ENCODE measurements at places on chromosomes 7 and 10.

GRCh38 chr10:132183046-132183445, 3.7 kb upstream of the DPYSL4 start:
- no peak for DNase-seq

DNA sequence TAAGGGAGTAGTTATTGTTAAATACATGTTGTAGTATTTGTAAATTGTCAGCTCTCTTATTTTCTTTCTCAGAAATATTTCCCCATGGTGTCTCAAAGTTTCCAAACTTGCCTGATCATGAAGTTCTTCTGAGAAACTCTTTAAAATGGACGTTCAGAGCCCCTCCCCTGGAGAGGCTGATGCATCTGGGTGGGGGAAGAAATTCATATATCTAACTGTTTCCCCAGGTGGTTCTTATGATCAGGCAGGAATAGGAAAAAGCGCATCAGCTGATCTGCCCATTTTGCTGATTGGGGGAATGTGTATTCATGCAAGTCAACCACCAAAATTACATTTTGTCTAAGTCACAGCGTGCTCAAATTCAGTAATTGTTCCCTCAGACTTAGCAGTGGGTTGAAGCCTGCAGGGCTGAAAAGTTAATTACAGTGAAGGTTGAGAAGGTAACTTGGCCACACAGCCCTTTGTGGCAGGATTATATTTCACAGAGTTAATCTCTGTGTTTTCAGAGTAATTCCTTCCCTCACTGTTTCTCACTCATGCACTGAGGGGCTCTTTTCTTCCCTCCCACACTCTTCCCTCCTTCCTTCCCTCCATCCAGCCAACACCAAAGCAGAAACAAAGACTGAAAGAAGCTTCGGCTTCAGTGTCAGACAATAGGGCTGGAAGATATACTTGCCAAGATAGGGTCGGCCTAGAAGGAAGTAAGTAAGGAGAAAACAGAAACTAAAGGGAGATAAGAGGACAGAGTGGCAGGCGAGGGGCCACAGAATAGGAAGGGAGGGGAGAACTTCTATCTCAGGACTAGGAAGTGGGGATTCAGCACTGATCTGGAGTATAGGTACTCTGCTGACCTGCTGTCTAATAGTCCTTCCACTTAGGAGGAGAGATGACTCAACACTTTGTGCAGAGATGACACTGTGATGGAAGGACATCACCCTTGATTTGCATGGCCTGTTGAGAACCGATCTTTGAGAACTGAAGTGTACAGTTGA, 50.5 kb upstream of the STARD3NL start:
- no peak for DNase-seq

GRCh38 chr7:49229246-49229645, 304.9 kb downstream of the CDC14C start:
- DNase-seq: no peak

DNA sequence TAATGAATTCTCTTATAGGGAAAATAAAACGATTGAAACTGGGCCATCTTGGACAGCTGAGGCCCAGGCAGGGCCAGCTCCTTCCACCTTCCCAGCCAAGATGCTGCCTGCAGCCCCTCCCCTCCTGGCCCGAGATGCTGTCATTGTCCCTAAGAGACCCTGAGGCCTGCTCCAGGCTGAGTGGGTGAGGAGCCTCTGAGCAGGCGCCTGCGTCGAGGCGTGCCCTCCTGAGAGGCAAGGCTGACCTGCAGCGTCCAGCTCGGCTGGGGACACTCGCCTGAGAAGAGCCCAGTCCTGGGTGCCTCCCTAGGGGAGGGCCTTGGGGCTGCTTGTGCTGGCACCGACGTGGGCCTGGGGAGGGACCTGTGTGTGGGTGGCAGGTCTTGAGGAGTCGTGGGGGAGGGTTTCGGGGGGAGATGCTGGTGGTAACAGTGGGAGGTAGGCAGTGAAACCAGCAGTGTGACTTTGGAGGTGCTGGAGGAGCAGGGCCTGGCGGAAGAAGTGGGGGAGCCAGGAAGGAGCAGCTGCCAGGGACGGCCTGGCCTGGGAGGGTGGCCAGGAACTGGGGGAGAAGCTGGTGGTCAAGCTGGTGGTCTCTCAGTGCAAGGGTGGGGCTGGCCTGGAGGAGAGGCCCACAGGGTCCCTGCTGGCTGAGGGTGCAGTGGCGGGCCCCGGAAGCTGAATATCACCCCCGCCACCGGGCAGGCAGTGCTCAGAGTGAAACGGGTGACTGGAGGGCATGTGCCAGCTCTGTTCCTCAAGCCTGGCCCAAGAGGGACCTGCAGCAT, 7.9 kb downstream of the GPR146 start:
- no peak for DNase-seq

DNA sequence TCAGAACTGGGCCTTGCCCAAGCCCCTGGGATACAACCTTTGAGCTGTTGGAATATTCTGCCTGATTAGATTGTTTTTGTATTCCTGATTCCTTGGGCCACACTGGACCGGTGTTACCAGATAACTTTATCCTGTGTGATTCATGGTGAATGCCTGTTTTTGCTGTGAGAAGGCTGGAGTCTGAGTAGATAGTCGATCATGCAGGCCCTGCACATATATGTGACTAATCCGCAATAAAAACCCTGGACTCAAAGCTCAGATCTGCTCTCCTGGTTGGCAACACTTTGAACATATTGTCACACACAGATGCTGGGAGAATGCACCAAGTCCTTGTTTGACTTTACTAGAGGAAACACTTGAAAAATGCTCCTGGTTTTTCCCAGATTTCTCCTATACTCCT, 183.9 kb upstream of the MBL2 start:
- no peak for DNase-seq

DNA sequence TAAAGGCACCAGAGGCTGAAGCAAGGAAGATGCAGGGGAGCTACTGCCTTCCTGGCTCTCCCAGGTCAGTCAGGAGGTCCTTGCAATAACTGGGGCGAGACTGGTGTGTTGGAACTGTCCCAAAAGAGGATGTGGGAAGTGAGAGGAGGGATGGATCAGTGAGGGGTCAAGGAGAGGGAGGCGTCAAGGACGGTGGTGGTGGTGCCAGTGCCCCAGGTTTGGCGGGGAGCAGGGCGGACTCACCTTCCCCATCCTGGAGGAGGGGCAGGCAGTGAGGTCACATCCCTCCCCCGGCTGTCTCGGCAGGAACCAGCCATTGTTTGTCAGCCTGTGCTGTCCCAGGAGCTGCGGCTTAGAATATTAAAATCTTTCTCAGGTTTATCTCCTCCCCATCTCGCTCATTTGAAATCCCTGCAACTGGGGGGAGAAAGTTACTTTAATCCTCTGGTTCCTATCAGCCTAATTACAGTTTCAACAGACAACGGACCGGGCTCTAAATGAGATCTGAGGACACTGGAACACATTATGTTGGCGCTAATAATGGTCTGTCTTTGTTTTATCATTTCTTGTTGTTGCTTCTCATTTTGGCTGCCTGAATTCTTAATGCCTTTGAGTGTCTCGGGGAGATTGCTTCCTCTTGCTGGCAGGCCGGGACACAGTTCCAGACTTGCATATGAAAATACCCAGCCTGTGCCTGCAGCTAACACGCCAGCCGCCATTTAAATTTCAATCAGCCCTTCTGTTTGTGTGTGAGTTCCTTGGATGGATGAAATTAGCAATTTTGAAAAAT, 387.5 kb downstream of the RPS24 start:
- DNase-seq: no peak

DNA sequence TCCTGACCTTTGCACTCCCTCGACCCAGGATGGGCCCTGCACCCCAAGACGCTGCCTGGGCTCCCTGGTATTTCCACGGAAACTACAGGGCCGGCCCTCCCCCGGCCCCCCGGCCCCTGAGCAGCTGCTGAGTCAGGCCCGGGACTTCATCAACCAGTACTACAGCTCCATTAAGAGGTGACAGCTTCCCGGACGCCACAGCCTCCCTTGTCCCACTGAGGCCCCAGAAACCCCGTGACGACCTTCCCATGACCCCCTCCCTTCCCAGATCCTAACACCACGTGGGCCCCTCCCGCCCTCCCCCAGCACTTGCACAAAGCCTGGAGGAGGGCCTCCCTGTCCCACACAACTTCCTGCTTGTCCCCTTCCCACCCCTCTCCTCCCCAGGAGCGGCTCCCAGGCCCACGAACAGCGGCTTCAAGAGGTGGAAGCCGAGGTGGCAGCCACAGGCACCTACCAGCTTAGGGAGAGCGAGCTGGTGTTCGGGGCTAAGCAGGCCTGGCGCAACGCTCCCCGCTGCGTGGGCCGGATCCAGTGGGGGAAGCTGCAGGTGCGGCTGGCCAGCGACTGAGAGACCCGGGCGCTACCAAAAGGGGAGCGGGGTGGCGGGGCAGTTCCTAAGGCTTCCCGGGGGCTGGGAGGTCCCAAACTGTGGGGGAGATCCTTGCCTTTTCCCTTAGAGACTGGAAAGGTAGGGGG, 5.7 kb downstream of the NOS3 start:
- DNase-seq: no peak

DNA sequence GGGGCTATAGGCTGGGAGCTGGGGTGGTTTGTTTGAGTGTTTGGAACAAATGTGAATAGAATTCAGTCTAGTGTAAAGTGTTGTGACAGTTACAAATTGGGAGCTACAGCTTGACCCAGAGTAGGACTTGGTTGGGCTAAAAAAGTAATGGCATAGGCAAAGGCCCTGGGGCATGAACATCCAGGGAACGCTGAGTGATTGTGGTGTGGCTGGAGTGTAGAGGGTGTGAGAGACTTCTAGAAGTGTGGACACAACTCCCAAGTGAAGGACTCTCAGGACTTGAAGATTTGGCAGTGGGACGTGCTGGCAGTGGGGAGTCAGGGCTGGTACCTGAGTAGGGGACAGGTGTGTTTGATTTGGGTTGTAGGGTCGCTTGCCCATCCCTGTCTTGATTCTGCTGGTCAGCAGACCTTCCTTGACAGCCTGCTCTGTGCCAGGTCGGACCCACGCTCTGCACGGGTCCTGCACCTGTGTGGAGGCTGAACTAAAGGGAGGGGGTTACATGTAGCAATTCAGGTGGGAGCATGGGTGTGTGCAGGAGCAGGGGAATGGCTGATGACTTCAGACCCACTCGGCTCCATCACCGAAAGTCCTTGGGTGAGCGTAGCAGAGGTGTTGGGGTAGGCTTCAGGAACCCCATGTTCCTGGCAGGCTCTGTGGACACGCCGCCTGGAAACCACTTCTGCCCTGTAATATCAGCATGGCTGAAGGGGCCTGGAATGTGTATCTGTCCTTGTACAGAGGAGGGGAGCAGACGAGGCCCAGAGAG, 43.3 kb downstream of the ZMIZ1 start:
- DNase-seq: no peak

GRCh38 chr7:106515321-106515720, 145.6 kb downstream of the CCDC71L start:
- DNase-seq: no peak

DNA sequence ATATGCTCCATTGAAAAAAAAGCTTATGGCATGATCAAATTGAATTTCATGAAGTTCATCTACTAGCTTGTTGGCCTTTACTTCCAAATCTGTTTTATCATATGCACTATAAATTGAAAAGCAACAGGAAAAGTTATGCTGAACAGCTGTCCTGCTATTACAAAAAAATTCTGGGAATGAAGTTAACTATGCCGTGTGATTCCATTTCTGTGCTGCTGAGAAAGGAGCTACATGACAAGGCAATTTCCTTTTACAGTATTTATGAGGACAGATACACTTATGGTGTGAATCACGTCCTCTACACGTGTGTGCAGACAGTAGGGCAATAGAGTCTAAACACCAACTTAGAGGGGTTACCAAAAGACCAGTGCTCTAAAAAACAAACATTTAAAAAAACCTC, 426.5 kb upstream of the AKR1E2 start:
- DNase-seq: no peak

GRCh38 chr7:138208864-138209263, 132.6 kb downstream of the AKR1D1 start:
- DNase-seq: no peak

GRCh38 chr10:123997013-123997412, 96.4 kb downstream of the CHST15 start:
- no peak for DNase-seq

All from NCI-H2081 treated with DMSO at 0.1 percent for 48 hours (cell line).